WERI-Rb-1 (cell line): ENCODE measurements at places on chromosomes 6 and 20.

- DNase-seq, result no peak
These were observed 7.0 kb upstream of the RWDD1 start for GRCh38 chr6:116564311-116564710.

- DNase-seq, result no peak
These were observed 551.1 kb upstream of the SYNCRIP start for GRCh38 chr6:86193821-86194220.

DNA sequence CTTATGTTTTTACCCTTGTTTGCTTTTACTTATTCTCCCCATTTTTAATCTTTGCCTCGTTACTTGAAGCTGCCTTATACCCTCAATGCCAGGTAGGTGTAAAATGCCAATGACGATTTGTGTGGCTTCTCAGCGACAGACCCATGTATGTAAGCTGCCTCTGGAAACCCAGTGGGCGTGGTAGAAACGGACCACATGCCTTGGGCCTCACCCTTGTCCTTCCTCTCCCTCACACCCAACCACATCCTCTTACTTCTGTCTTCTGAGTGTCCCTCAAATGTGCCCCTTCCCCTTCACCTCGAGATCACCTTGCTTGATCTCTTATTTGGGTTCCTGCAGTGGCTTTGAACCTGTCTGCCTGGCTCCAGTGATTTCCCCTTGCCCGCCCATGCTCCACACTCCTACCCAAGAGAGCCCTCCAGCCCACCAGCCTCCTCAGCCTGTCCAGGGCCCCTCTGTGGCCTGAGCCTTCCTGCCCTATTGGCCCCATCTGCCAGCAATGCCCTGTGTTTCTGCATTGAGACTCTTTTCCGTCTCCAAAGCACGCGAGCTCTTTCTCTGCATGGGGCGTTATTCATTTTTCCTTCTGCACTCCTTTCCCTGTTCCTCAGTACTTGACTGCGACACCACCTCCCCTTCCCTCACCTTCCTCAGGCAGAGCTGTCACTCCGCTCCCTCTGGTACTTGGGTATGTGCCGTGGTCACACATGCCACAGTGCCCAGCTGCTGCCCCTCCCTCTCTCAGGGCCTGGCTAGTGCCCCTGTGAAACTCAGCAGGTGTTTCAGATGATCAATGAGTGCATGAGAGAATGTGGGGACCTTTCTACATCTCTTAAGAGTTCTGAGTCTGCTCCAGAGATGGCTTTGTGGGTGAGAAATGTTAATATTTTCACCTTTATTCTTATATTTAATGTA lies 115.4 kb downstream of the SLX4IP start:
- no peak for DNase-seq

- DNase-seq, result no peak
These were observed 261.1 kb downstream of the THBS2 start for GRCh38 chr6:168992446-168993144.
